ENCODE measurements at places on chromosomes 13 and 19.

- no peak for DNase-seq
Measured at GRCh38 chr19:45664575-45664974, 3.4 kb upstream of the GIPR start.

DNA sequence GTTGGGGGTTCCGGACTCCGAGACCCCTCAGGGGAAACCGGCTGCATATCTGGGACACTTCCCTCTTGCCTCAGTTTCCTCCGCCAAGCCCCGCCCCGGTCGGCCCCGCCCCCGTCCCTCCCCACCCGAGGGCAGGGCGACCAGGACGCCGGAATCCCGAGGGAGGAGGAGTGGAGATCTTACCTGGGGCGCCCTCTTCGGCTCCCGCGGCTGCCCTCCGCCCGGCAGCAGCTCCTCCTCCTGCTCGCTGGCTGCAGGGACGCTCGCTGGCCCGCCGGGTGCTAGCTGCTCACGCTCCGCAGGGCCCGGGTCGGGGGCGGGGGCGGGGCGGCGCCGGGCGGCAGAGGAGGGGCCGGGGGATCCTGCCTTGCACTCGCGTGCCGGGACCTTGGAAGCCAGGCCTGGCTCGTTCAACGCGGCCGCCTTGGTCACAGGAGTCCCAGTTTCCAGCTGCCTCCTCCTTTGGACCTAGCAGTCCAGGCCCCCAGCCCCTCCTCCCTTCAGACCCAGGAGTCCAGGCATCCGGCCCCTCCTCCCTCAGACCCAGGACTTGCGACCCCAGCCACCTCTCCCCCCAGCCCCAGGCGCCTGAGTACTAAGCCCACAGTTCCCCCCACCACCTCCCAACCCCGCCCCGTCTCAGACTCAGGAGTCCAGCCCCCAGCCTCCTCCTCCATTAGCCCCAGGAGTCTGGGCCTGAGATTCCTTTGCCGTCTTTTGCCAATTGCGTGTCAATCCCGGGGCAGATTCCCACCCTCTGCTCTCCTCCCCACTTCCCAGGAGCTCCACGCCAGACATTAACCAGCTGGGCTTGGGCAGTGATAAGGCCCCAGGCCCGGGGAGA lies at the start of gene NTF4:
TSS of gene NTF4 (minus strand) at position 51 of the 844 bp plus-strand sequence. CDS start 2,821 bp downstream, outside the sequence.
- DNase-seq = no peak

DNA sequence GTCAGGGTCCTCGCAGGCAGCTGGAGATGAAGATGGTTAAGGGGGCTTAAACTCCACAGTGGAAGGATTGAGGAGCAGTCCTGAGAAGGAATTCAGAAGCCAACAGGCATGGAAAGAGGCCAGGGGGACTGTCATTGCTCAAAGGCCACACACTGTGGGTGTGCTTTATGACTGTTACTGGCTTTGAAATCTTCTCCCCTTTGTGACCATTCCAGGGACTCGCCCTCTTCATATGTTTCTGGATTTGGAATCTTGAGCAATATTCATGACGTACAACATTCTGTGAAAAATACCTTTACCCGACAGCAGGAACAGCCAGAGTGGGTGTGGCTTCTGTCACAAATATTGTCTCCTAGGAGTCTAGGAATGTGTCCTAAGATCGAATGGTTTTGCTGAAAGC lies 16.6 kb downstream of the CEACAM7 start:
- no peak for DNase-seq

GRCh38 chr19:13846557-13847406 lies 30.2 kb upstream of the NANOS3 start:
- no peak for DNase-seq

- DNase-seq = no peak
Measured at GRCh38 chr13:25406377-25406776, 34.6 kb downstream of the ATP8A2 start.

- DNase-seq = no peak
Measured at GRCh38 chr19:47032171-47032811, 12.7 kb downstream of the NPAS1 start.

GRCh38 chr13:67763384-67763783 lies 533.2 kb upstream of the PCDH9 start:
- DNase-seq = no peak

DNA sequence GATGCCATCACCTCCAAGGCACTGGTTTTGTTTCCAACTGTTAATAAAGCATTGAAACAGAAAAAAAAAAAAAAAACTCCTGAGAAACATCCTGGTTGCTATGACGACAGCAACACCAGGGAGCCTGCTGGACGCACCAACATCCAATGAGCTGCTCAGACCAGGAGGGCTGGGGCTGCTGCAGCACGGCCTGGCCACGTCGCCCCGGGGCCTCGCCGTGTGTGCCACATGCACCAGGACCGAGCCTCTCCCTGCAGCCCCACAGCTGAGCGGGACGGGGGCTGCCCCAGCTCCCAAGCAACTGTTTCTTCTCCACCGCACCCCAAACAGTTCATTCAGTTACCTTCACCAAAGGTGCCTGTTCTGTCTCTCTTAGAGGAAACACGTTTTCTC lies 54.5 kb downstream of the RASA3 start:
- DNase-seq = peak; percentile 39
